OCI-LY7 (cell line): ENCODE measurements at places on chromosomes 6 and 20. TPM values are rescaled to one million over a fixed set of nuclear protein-coding genes. Genes with fewer than 3 reads are reported as not detected.

The SIGLEC1 gene
- 0.11 TPM in 1 of 2 replicates, not detected in the other for total RNA-seq

The DUSP22 gene
- 171 and 215 TPM in 2 replicates for total RNA-seq

The TRDN gene
- total RNA-seq, result not detected in 2 replicates

The ANKRD6 gene
- 4.8 and 7.0 TPM in 2 replicates for total RNA-seq

The HUS1B gene
- 1.6 and 1.7 TPM in 2 replicates for total RNA-seq

The BTNL2 gene
- total RNA-seq, result 4.9 and 5.1 TPM in 2 replicates

The ULBP2 gene
- 2.6 and 3.0 TPM in 2 replicates for total RNA-seq

The COL21A1 gene
- not detected in 2 replicates for total RNA-seq

The WTAP gene
- 115 and 117 TPM in 2 replicates for total RNA-seq

The IL17F gene
- not detected in 2 replicates for total RNA-seq

The CST2 gene
- total RNA-seq, result not detected in 2 replicates

The RIPOR2 gene
- total RNA-seq, result 28.5 and 28.9 TPM in 2 replicates

The HSPA1L gene
- total RNA-seq, result 0.15 and 0.49 TPM in 2 replicates

The BANF2 gene
- not detected in 2 replicates for total RNA-seq

The C20orf141 gene
- total RNA-seq, result not detected in 2 replicates
